ENCODE measurements at places on chromosomes 4 and X. TPM values are rescaled to one million over a fixed set of nuclear protein-coding genes. Genes with fewer than 3 reads are reported as not detected.

- DNase-seq: no peak
Observed at GRCh38 chr4:63460075-63460474, 949.2 kb downstream of the TECRL start.

GRCh38 chr4:176002007-176002613, 63.5 kb upstream of the WDR17 start:
- DNase-seq: peak; percentile 12

GRCh38 chr4:185318679-185319078, 77.0 kb downstream of the LRP2BP start:
- DNase-seq: no peak

GRCh38 chrX:96538104-96538725, 146.4 kb upstream of the DIAPH2 start:
- DNase-seq: no peak

Gene ZXDB
- polyA plus RNA-seq: 11.0 TPM

- no peak for DNase-seq
Observed at GRCh38 chrX:21623778-21624501, 34.2 kb downstream of the KLHL34 start.

GRCh38 chr4:139304920-139305319, 2.6 kb upstream of the NDUFC1 start:
- DNase-seq: no peak

- no peak for DNase-seq
Observed at GRCh38 chr4:38482696-38483095, 181.3 kb upstream of the KLF3 start.

- DNase-seq: no peak
Observed at GRCh38 chr4:2859514-2859913, 15.9 kb downstream of the ADD1 start.

- no peak for DNase-seq
Observed at GRCh38 chr4:140094438-140095420, 59.3 kb downstream of the MAML3 start.

GRCh38 chrX:34300871-34301270, 168.8 kb upstream of the FAM47A start:
- peak; percentile 4 for DNase-seq

Gene REELD1
- 0.28 TPM for polyA plus RNA-seq

Gene PGAM4
- polyA plus RNA-seq: not detected
